ENCODE measurements at places on chromosomes 1 and 21.

- no peak for DNase-seq
These were observed 717.3 kb downstream of the MATN1 start for GRCh38 chr1:30005972-30006619.

DNA sequence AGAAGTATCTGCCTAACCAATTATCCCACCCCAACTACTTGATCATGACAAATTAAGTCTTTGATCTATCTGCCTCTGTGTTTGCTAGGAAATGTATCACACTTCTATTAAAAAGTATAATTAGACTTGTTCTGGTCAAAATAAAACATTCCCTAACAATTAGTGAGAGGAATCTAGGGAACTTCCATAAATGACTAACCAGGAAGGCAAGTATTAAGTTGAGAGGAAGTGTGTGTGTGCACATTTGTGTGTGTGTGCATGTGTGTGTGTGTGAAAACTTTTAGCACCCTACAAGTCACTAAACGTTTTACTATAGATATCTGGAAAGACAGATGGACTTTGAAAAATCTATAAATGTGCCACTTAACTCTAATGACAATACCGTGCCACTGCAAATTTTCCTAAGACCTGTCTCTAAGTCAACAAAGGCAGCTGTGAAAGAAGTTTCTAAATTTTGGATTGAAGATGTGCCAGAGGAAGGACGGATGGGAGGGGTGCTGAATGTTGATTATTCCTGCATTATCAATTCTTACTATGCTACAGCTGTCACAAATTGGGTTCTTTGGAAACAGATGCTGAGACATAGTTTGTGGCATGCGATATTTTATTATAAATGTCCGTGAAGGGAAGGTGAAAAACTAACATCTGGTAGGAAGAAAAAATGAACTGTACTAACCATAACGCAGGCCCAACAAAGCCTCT is 567.1 kb downstream of the PTPRC start:
- DNase-seq = no peak

- no peak for DNase-seq
These were observed 45.4 kb upstream of the FOXO6 start for GRCh38 chr1:41315871-41316270.

- no peak for DNase-seq
These were observed 578.9 kb upstream of the NR5A2 start for GRCh38 chr1:199448646-199449045.

GRCh38 chr1:187092104-187092503 is 263.4 kb downstream of the PLA2G4A start:
- no peak for DNase-seq

DNA sequence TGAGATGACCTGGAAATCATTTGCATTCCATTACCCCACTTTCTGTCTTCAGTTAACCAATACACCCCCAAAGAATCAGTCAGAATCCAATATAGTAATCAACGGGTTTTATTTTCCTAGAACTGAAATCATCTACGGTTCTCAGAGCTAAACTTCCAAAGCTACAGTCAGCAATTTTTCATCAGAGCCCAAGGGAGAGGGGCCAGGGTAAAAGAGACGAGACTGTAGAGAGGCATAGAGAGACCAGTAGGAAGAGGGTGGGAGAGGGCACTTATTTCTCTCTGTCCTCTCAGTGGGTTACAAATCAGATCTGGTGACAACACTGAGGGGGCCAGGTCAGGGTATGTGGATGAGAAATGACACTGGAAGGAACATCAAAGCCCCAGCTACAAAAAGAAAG is 1.1 kb upstream of the MRPL24 start:
- no peak for DNase-seq

DNA sequence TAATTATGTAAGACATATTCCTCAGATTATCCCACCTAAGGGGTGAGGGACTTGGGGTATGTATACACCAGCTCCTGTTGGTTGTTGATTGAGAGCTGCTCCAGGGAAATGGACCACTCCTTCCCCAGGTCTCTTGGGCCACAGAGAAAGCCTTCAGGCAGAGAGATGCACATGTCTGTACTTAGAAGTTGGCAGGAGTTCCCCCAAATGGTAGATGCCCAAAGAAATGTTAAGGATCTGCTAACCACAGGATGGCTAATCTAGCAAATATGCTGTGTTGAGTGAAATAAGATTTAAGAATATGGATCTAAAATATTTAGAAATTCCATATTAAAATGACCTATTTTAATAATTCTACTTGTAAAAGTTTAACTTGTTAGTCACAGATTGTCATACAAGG is 100.8 kb upstream of the DNAH14 start:
- DNase-seq = no peak

- peak; percentile 70 for DNase-seq
These were observed 5.6 kb upstream of the KCNA10 start for GRCh38 chr1:110524311-110525248.

GRCh38 chr1:172457479-172458130 is 13.7 kb upstream of the PIGC start:
- no peak for DNase-seq

- DNase-seq = peak; percentile 22
These were observed 111.9 kb upstream of the L1TD1 start for GRCh38 chr1:62082456-62083363.

DNA sequence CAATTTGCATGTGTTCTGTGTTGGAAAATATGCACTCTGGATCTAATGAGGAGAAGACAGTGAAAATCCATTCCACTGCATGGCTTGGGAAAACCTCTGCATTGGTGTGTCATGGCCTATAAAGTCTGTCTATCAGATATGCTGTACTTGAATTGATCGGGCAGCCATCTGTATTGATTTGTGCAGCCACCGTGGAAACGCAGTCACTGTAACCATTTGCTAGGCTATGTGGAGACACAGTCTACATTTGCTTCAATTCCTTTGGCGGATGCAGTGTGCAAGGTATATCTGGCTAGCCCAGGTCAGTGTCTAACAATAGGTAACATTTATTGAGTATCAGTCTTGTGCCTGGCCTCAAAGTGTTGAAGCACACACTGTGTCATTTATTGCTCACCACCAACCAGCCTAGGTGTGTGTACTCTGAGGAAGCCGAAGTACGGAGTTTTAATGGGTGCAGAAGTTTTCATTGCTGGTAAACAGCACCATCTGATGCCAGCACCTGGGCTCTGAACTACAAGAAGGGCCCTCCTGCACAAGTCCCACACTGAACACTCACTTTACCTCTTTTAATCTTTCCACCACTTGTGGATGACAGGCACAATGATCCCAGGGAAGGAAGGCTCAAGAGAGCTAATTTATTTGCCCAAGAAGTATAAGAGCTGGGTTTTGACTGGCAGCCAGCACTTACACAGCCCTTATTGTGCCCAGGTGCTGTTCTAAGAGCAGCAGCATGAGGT is 83.4 kb downstream of the DAB1 start:
- DNase-seq = no peak

- no peak for DNase-seq
These were observed 80.7 kb upstream of the DUSP10 start for GRCh38 chr1:221822591-221822990.

DNA sequence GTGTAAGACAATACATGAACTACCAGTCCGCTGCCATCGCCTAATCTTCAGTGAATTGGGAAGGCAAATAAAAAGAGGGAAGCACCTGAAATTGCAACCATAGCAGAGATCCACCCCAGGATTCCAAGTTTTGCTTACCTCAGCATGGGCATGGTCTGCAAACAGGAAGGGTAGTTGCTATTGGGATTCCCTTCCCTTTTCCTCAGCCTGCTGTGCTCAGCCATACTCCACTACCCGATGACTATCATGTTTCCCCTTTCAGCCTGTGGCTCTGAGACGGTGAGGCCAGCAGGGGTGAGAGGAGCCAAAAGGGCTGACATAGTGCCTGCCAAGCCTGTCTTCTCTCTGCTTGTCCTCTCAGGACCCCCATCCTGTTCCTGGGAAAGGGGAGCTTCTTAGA is 64.2 kb downstream of the GPR137B start:
- no peak for DNase-seq

- DNase-seq = no peak
These were observed 80.2 kb downstream of the LRRC8D start for GRCh38 chr1:89900791-89901708.

Data from NCI-H345 (cell line).